Hippocampal formation (tissue), 2 donors: ENCODE measurements at places on chromosomes 3 and 15.

DNA sequence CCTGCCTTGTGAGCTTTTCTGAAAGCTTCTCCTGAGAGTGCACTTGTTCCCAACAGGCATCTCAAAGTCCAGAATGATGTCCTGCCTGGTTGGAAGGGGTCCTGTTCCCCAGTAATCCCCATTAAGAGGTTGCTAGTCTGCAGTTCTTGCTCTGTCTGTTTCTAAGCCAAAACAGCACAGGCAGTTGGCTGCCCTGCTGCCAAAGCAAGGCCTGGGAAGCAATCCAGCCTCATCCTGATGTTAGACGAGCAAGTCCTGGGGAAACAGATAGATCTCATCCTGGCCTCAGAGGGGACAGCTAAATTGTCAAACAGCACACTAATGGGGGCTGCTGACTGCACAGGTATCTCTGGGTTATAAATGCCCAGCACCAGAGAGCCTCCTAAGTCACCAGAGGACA lies 198.0 kb downstream of the EPHB1 start:
- DNase-seq: no peak

DNA sequence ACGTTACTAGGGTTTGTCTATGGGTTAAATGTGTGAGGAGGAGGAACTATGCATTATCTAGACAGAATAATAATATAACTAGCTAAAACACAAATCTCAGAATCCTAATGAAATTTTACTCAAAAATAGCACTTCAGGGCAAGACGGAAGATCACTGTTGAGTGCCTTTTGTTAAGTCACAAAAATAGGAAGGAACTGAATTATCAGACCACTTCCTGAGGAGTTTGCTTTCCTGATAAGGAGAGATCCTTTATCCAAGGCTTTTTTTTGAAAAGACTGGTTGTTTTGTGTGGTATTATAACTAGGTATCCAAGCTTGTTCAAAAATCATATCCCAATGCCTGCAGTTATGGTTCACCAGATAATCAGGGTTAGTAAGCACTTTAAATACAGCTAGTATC lies 34.6 kb downstream of the NR2E3 start:
- no peak for DNase-seq

GRCh38 chr15:95715906-95716656 lies 614.4 kb upstream of the NR2F2 start:
- DNase-seq: no peak

DNA sequence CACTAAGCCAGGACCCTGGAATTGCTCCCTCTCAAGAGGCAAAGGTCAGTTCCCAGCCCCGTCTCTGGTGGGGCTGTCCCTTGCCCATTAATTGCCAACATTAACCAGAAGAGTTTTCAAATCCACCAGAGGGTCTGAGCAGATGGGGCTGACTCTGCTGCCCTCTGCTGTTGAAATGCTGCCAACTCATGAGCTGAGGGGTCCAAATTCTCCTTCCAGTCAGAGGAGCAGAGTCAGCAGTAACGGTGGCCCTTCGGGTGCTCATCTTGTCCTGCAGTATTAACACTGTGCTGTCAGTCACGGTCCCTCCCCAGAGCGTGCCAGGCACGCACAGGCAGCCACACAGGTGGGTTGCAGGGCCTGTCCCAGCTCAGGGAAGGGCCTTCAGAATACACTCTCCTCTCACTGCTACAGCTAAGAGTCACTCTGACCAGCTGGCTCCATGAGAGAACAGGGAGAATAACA lies 10.7 kb upstream of the SPTBN5 start:
- peak; percentile 45 for DNase-seq

- no peak for DNase-seq
Observed at GRCh38 chr3:54223063-54223462, 100.7 kb downstream of the CACNA2D3 start.

DNA sequence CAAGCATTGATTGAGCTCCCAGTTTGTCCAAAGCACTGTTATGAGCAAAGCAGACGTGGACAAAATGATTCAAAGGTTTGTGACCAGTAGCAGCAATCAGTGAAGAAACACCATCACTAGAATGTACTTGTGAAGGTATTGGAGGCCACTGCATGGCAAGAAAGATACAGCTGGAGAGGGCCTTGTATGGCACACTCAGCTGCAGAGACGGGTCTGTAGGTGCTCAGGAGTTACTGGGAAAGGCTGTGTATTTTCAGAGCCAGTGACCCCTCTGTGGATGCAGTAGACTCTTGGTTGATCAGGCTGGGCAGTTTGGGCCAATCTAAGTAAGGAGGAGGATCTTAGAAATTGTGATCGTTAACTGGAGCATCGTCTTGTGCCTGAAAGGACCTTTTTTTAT lies 120.0 kb downstream of the GHSR start:
- DNase-seq: no peak

DNA sequence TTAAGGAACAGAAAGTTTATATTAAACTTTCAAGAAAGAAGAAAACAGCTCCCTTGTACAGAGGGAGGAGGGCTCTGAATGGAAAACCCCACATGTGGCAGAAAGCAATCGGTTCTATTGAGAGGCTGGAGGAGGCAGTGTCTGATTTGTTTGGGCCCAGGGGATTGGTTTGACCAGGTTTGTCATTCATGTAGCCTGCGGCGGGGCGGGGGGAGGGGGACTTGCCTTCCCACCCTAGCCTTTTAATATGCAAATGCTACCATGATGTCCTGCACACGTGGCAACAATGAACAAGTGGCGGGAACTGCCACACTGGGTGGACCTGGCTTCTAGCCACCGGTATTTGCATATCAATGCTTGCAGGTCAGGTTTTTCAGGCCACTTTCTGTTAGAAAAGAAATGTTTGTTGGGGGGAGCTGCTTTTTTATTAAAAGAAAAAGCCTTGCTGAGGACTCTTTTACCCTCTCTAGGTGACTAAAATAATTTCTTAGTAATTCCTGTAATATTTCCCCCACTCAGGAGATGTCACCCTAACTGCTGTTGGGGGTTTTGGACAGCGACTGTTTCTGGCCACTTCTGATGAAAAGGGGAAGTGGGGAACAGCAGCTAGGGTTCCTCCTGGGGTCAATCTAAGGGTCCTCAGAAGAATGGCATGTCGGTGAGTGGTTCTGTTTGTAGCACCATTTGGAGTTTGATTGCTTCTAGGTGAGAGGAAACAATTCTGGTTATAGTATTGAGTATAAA lies 691.2 kb downstream of the TBL1XR1 start:
- no peak for DNase-seq

DNA sequence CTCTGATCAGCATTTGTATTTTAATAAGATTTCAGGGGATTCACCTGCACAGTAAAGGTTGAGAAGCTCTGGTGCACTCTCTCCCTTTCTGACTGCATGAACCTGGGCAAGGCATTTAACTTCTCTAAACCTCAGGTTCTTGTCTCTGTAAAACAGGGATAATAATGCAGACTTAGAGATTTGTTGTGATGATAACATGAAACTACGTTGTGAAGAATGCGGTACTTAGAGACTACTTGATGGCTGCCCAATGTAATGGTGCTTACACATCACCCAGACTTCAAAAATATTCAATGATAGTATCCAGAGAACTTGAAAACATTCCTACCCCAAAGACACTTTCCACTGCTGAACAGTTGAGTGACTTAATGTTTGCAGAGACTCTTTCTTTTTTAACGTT lies 19.8 kb upstream of the TNFSF10 start:
- DNase-seq: no peak

- DNase-seq: no peak
Observed at GRCh38 chr3:65114041-65114440, 426.2 kb upstream of the ADAMTS9 start.

DNA sequence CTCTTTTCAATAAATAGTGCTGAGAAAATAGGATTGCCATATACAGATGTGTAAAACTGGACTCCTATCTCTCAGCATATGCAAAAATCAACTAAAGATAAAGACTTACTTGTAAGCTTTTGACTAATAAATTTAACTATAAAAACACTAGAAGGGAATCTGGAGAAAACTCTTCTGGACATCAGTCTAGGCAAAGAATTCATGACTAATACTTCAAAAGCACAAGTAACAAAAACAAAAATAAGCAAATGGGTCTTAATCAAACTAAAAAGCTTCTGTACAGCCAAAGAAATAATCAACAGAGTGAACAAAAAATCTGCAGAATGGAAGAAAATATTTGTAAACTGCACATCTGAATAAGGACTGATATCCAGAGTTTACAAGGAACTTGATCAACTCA lies 1122.2 kb downstream of the TBL1XR1 start:
- DNase-seq: no peak

DNA sequence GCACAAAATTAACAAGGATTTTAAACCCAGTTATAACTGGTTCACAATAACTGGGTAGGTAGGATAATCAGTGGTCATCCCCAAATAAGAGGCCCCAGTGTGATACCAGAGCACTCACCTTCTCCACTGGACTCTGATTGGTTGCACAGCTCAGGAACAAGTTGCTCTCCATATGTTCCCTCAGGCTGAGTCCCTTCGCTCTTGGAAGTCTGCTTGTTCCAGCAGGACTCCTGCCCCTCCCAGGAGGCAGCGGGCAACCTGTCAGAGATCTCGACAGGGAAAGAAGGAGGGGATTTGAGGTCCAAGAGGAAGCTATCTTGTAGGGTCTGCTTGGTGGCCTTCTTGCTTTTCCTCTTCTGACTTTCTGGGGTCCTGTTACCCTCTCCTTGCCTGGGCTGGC lies 51.6 kb upstream of the HEG1 start:
- DNase-seq: no peak

GRCh38 chr3:114542359-114542758 lies 248.5 kb downstream of the TIGIT start:
- no peak for DNase-seq

DNA sequence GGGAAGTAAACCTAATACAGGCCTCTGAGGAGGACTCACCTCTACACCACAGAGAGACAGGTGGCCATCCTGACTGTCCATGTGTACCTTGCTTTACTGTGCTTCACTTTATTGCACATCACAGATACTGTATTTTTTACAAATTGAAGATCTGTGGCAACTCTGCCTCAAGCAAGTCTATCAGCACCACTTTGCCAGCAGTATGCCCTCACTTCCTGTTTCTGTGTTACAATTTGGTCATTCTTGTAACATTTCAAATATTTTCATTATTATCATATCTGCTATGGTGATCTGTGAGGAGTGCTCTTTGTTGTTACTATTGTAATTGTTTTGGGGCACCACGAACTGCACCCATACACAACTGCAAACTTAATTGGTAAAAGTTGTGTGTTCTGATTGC lies 78.0 kb downstream of the BBX start:
- DNase-seq: no peak

DNA sequence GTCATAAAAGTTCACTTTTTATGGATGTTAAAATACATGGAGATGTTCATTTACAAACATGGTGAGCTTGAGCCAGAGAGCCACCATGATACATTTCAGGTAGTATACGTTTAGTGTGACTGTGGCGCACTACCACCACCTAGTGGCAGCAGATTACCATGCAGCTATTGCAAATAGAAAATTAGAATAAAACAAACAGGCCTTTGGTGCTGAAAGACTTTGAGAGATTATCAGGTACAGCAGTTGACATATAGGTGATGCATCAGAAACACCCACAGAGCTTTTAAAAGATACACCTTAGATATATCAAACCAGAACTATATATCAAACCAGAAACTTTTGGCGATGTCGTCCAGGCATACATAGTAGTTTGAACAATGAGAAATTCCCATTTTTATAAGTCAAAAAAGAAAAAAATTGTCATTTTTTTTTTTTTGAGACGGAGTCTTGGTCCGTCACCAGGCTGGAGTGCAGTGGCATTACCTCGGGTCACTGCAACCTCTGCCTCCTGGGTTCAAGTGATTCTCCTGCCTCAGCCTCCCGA lies 42.0 kb upstream of the ICE2 start:
- DNase-seq: peak; percentile 4

GRCh38 chr15:68272721-68273271 lies 4.7 kb upstream of the FEM1B start:
- no peak for DNase-seq

DNA sequence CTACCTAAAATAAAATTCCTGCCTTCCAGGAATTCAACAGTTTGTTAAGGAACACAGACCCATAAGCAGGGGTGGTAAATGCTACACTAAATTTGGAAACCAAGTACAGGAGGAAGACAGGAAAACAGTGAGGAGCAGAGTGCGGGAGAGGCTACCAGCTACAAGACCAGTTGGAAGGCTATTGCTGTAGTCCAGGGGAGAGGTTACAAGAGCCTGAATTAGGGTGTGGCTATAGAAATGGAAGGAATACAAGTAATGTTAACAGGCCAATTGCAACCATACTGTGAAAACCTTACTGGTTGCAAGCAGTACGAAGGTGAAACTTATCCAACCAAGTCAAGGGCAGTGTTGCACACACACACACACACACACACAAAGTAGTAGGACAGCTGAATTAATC lies 880 bp upstream of the ARMC8 start:
- DNase-seq: no peak

DNA sequence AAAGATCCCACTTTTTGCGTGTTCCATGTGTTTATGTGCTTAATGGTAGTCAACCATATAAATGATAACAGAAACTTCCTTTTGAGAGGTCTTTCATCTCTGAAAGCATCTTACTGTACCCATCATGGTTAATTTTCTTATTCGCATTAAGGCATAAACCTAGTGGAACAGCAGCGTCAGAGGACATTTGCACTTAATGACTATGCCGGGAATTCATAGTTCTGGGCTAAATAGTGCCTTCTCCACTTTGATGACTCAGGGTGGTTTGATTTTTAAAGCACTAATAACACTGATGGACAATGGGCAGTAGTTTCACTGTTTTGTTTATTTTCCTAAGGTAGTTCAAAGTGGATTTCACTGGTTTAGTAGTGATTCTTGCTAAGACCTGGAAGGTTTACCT lies 455.3 kb downstream of the DIPK2A start:
- DNase-seq: no peak
